Mononuclear cell (primary cell): ENCODE measurements at places on chromosomes 16 and 17. TPM values are rescaled to one million over a fixed set of nuclear protein-coding genes. Genes with fewer than 3 reads are reported as not detected.

Gene ZMYND15
- total RNA-seq = 1.3 TPM

Gene ABI3
- total RNA-seq = 6.3 TPM

Gene MTHFSD
- 3.3 TPM for total RNA-seq

Gene ELMO3
- total RNA-seq = 0.31 TPM

Gene KRT20
- not detected for total RNA-seq

Gene EFNB3
- not detected for total RNA-seq

Gene TSPAN10
- total RNA-seq = 0.10 TPM

Gene CD300E
- total RNA-seq = 64.4 TPM

Gene GGNBP2
- 177 TPM for total RNA-seq

Gene CACNB1
- total RNA-seq = 4.5 TPM

Gene HCRT
- not detected for total RNA-seq

Gene TOP2A
- 1.7 TPM for total RNA-seq

Gene HLF
- total RNA-seq = 1.7 TPM

Gene C16orf96
- total RNA-seq = 0.42 TPM

Gene TMEM114
- not detected for total RNA-seq

Gene MTMR4
- total RNA-seq = 18.2 TPM

Gene KRT27
- total RNA-seq = not detected

Gene PABPN1L
- total RNA-seq = not detected

Gene PLK1
- total RNA-seq = 0.84 TPM

Gene TMEM238L
- not detected for total RNA-seq

Gene PRKCB
- total RNA-seq = 110 TPM

Gene SLC47A2
- not detected for total RNA-seq

Gene CORO1A
- total RNA-seq = 361 TPM

Gene RAB40C
- 6.6 TPM for total RNA-seq

Gene RASL10B
- 0.10 TPM for total RNA-seq

Gene ZSCAN10
- under 0.01 TPM for total RNA-seq

Gene CHMP1A
- total RNA-seq = 33.5 TPM
